Karpas-422 (cell line): ENCODE measurements at places on chromosomes 11 and 22. TPM values are rescaled to one million over a fixed set of nuclear protein-coding genes. Genes with fewer than 3 reads are reported as not detected.

Gene MACROD1
- total RNA-seq, result 5.4 TPM in 1 of 2 replicates, not detected in the other

DNA sequence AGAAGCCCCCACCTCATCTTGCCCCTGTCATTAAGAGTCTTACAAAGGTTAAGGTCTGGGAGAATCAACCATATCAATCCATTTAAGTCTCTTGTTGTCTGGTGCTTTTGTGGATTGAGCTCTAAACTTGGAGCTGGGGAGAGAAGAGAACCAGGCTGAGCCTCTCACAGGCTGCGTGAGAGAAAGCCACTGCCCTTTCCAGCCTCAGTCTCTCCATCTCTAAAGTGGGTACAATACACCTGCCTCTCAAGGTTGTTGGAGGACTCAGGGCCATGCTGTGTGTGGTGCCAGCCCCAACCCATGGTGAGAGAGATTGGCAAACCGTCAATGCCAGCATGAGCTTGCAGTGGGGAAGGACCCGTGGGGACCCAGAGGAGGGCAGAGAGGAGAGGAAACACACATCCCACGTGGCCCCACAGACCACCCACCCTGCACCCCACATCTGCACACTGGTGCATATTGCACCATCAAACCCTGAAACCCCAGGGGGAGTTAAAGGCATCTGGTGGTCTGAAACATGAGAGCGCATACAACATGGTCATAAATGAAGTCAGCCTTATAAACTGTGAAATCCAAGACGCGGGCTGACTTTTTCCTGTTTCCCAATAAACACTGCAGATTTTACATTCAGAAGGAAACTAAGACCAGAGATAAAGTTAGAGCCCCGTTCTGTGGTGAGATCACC, 27.5 kb upstream of the FBLN1 start:
- H3K4me1 ChIP-seq, result no peaks in the 10 kb centered on the region
- H3K36me3 ChIP-seq, result no peaks in the 10 kb centered on the region
- no peaks in the 10 kb centered on the region for H3K27me3 ChIP-seq
- no peak overlapping the region for H3K27ac ChIP-seq
- no peak overlapping the region for H3K4me3 ChIP-seq
- DNase-seq, result no peak

DNA sequence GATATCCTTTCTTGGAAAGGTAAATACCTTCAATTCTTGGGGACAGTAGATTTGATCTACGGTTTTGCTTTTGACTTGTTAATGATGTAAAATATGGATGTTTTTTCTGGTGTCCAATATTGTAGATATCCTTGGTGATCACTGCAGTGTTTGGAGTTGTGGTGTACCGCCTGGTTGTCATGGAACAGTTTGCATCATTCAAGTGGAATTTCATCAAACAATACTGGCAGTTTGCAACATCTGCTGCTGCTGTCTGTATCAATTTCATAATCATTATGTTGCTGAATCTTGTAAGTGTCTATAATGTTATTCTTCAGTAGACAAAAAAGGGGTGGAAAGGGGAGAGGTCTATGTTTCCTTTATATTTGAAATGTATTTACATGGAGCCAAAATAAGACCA, 27.4 kb upstream of the MUC15 start:
- DNase-seq, result no peak
- H3K27me3 ChIP-seq, result no peaks in the 10 kb centered on the region
- H3K36me3 ChIP-seq, result no peaks in the 10 kb centered on the region
- no peak overlapping the region for H3K27ac ChIP-seq

DNA sequence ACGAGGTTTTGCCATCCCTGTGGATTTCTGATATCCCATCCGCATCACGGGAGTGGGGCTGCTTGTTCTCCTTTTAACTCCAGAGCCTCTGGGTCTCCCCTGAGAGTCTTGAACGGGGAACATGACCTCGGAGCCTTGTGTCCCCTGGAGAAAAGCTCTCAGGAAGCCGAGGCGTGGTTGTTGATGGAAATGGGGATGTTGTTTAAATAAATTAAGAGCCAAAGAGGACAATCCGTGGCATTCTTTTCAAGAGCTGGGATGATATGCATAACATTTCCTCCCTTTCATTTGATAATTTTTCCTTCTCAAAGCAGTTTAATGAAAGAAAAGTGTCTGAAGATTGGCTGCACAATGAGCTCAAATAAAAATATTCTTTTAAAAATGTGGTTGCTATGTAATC, 14.2 kb downstream of the TSPAN18 start:
- DNase-seq, result no peak
- no peaks in the 10 kb centered on the region for H3K27me3 ChIP-seq
- H3K27ac ChIP-seq, result no peak overlapping the region
- H3K36me3 ChIP-seq, result no peaks in the 10 kb centered on the region
- no peaks in the 10 kb centered on the region for H3K4me1 ChIP-seq
- no peak overlapping the region for H3K4me3 ChIP-seq

DNA sequence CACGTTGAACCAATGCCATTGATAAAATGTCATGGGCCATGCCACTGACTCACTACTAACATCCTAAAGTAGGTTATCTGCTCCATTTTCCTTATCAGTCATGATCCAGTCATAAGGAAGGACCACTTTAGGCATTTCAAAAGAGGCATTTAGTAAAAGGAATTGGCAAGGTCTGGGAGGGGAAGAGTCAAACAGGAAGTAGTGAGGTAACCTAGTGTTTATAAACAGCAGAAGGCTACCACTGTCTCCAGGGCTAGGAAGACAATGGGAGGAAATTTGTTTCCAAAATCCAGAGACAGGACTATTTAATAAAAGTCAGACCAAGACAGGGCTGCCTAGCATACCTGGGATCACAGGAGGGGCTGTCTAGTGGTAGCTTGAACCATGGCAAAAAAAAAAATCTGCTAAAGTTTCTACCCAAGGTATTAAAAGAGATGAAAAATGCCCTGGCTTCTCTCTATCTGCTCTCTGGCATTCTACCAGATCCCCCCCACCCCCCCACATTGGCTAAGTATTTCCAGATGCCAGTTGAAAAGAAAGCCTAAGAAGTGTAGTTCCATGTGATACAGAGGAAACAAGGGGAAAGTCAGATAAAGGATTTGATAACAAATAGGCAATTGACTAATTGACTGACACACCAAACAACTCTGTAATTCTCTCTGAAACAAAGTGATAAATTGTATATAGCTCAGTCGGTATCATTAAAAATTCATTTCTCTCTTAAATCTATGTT, 50.4 kb upstream of the C11orf87 start:
- H3K36me3 ChIP-seq, result no peaks in the 10 kb centered on the region
- no peak overlapping the region for H3K4me3 ChIP-seq

- no peak overlapping the region for H3K27ac ChIP-seq
- no peak for DNase-seq
- H3K4me1 ChIP-seq, result no peaks in the 10 kb centered on the region
- no peak overlapping the region for H3K4me3 ChIP-seq
- no peaks in the 10 kb centered on the region for H3K36me3 ChIP-seq
- H3K27me3 ChIP-seq, result no peaks in the 10 kb centered on the region
These were observed 1154.2 kb upstream of the TENM4 start for GRCh38 chr11:80595011-80595410.

GRCh38 chr11:95780544-95780943, 9.0 kb downstream of the FAM76B start:
- peak; percentile 75 for DNase-seq
- H3K27ac ChIP-seq, result peak overlapping the region; percentile 72
- H3K4me1 ChIP-seq, result peaks cover 66% of the 10 kb centered on the region
- H3K27me3 ChIP-seq, result no peaks in the 10 kb centered on the region
